ENCODE measurements at places on chromosomes 4 and X.
A peak's percentile ranks its signal among the peaks of the same experiment; 100 is the strongest.

GRCh38 chrX:11757397-11757718 is 679 bp upstream of the MSL3 start:
- no peak for DNase-seq

DNA sequence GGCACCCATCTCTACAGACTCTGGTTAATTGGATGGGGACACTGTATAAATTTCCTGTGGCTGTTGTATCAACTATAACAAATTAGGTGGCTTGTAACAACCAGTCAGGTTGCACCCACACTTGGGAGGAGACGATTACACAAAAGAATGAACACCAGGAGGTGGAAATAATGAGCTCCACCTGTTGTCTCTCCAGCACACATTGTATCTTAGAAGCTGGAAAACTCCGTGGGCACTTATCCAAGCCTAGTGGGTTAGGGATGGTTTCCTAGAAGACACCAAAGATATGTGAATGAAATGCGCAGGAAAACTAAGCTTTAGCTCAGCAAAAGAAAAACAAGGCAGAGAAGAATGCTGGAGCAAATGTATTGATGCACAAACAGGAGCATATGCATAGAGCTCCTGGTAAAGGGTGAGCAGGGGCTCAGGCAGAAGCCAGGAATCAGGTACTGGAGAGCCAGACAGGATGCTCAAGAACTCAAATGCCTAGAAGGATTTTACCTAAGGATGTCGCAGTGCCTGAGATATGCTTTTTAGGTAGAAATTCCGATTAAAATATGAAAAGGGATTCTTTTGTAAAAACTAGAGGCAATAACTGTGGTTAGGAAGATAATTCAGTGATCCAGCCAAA is 111.7 kb downstream of the GALNTL6 start:
- DNase-seq = no peak

DNA sequence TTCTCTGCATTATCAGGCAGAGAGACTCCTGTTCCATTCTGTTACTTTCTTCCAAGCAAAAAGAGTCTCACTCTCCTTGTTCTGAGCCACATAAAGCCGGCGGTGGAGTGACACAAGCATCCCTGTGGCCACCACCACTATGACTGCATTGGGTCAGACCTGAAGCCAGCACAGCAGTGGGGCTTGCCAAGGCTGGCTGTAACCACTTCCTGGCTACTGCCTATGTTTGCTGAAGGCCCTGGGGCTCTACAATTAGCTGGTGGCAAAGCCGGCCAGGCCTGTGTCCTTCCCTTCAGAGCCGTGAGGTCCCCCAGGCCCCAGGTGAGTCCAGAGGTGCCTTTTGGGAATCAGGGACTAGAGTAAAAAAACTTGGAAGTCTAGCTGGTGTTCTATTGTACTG is 31.8 kb downstream of the PLAC8 start:
- no peak for DNase-seq

- peak; percentile 58 for DNase-seq
Observed at GRCh38 chr4:98657531-98658286, 702 bp downstream of the TSPAN5 start.

DNA sequence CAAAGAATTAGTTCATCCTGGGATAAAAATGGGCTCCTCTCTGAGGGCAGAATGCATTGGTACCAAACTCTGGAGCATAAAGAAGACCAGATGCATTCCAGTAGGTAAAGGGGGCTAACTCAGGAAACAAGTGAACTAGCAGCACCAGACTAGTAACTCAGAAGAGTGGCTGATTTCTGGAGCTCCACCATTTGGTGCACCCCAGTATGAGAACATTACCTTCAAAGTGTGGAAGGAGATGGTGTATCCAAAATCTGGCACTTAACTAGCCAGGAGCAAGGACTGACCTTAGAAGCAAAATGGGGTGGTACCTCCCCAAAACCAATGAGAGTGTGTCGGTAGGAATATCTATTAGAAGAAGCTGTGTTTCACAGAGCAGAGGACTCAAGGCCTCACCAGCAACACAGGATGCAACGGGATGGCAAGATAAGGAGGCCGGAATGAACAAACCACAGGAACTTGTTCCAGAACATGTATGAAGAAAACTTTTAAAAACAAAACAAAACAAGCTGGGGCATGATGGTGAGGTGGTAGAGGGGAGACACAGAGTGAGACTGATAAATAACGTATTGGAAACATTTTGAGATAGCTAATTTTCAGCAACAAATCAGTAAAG is 142.3 kb downstream of the INPP4B start:
- DNase-seq = peak; percentile 37

DNA sequence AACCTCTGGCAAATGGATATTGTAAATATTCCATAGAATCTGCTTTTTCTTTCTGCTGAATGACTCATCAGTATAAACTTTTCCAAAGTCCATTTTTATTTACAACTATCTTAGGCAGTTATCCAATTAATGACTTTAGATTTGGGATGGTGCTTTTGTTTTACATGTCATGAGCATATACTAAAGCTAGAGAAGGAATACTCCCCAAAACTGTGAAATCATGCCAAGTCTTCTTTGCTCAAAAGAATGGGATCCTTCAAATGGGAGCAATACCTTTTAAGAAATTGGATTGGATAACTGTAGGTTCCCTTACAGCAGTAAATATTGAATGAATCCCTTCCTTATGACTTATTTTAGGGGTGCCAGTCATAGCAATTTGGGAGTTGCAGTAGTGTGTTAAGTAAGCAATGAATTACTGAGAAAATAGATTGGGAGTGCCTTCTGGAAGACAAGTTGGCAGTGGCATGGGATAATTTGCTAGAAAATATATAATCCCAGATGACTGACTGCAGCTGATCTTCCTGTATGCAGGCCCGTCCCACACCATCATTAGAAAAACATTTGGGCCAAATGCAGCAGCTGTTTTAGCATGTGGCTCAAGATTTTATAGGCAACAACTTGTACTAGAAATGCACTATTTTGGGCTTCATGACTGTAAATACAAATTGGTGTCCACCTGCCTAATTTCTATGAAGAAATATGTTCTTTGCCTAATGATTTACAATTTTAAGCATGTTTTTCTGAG is 2.8 kb downstream of the TMPRSS11D start:
- DNase-seq = no peak

DNA sequence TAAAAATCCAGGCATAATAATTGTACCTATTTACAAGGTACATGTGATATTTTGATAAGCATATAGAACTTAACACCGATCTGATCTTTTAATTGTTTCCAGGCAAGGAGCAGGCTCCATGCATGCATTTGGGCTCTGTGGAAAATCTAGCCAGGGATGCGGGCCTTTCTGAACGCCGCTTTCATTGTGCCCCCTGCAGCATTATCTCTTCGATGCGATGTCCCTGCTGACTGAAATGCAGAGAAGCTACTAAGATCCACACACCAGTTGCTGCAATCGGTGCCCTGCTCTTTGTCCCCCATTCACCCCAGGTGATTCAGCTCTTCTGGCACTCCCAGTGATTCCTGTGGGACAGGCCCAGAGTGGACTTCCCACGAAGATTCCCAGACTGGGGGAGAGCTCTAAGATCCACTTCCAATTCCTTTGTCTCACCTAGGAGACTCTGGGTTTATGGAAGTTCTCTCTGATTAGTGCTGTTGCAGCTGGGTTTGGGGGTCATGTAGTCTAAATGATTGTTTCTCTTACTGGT is 254.3 kb upstream of the AGA start:
- DNase-seq = no peak

GRCh38 chrX:13464599-13465275 is 104.7 kb upstream of the EGFL6 start:
- DNase-seq = no peak

GRCh38 chr4:52842792-52843191 is 19.3 kb upstream of the RASL11B start:
- no peak for DNase-seq

- no peak for DNase-seq
Observed at GRCh38 chr4:128727658-128728057, 81.8 kb upstream of the JADE1 start.

DNA sequence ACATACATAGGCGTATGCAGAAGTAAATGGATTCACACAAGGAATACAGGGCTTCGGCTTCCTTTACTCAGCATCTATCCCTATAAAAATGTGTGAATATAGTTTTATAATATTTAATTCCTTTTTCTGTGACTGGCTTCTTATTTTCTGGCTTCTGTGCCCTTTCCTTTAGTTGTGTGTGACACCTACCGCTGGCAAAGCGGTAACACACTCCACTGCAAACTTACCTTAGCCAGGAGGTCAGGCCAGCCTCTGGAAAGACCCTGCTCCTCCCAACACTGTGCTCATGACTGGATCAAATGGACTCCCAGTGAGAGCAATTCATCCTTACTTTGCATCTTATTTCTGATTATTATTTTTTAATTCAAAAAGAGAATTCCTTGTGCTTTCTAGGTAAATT is 244.2 kb downstream of the ANK2 start:
- DNase-seq = no peak

DNA sequence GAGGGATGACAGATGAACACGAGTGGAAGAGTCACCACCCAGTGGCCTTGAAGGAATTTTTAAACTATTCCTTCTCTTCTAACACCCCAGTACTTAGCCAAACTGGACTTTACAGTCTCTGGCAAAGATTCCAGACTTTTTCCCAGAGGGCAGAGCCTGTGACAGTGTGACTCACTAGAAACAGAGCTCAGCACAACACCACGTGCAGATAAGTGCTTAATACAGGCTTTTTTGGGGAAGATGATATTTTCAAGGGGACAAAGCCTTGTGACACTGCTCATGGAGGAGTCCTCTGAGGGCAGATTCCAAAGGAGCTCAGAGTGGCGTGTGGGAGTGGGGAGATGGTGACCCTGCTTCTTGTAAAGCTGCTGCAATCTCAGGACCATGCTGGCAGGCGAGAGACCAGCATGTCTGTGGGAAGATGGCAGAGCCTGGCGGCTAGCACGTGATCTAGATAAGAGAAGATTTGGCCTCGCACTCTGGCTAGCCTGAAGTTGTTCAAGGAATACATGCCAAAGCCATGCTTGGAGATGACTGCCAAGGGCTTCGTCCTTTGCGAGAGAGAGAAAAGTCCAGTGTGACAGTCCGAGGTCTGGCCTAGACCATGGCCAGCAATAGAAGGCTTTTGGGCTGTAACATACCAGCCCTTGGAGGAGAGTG is 2.4 kb downstream of the RAB33A start:
- no peak for DNase-seq

DNA sequence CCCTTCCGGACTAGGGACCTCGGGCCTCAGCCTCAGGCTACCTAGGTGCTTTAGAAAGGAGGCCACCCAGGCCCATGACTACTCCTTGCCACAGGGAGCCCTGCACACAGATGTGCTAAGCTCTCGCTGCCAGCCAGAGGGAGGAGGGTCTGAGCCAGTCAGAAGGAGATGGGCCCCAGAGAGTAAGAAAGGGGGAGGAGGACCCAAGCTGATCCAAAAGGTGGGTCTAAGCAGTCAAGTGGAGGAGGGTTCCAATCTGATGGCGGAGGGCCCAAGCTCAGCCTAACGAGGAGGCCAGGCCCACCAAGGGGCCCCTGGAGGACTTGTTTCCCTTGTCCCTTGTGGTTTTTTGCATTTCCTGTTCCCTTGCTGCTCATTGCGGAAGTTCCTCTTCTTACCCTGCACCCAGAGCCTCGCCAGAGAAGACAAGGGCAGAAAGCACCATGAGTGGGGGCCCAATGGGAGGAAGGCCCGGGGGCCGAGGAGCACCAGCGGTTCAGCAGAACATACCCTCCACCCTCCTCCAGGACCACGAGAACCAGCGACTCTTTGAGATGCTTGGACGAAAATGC is at the start of gene WAS:
Gene WAS, plus strand, starts transcription at position 389 of the 572 bp plus-strand sequence. Its CDS starts 55 bp downstream, at position 444.
- peak; percentile 45 for DNase-seq

- DNase-seq = no peak
Observed at GRCh38 chr4:80016506-80016905, 56.5 kb downstream of the ANTXR2 start.

DNA sequence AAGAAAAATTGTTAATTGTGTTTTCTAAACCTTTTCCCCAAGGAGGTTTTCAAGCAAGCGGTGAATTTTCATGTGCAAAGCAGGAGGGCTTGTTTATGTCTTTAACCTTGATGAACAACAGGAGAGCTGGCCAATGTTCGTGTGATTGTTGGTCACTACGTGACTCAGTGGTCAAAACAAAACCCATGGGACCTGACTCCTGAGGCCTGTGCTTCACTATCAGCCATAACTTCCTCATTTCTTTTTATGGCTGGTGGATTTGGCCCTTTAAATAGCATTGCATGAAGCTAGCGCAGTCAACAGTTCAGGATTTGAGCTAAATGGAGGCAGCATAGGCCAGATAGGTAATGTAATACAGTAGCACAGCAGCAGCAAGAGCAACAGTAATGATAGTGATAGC is 80.5 kb downstream of the MID1IP1 start:
- DNase-seq = no peak

DNA sequence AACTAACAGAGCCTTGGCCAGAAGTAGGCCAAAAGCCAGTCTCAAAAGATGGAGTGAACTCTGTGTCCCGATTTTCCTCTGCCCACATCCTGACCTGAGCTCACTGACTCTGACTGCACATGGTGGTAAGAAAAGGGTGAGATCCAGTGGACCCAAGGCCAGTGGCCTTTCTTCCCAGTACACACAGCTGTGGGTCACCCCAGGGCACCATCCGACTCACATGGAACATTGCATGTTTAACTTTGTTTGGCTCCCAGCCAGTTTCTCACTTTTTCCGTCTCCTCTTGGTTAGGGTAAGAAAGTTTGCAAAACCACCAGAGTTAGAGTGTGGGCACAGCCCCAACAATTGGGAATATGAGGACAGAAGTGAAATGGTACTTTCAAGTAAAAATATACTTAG is 69.8 kb downstream of the GAB1 start:
- no peak for DNase-seq

- DNase-seq = no peak
Observed at GRCh38 chrX:44344687-44345086, 1.2 kb upstream of the EFHC2 start.

DNA sequence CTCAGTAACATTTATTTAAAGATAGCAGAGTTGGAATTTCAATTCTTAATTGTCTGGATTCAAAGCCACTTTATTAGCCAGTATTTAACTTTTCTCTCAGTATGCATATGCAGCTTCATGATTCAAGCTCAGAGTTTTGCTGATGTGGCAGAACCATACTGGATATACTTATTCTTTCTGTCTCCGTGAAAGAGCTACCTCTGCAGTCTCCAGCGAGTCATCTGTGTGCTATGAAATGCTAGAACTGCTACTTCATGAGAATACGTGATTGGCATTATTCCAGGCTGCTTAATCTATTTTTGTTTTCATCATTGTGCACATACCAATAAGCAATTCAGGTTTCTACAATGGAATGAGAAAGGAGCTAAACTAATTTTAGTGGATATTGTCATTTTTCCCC is 743.7 kb downstream of the C4orf33 start:
- no peak for DNase-seq

GRCh38 chrX:23699636-23700194 is 32.4 kb downstream of the PRDX4 start:
- DNase-seq = no peak

All from T-helper 2 cell treated with Interferon-gamma antibody and Interleukin-4, amounts not matched to agents 5 μg/mL and 100 μg/mL, for 36 hours (primary cell).